ENCODE measurements at places on chromosomes 7 and 10.

DNA sequence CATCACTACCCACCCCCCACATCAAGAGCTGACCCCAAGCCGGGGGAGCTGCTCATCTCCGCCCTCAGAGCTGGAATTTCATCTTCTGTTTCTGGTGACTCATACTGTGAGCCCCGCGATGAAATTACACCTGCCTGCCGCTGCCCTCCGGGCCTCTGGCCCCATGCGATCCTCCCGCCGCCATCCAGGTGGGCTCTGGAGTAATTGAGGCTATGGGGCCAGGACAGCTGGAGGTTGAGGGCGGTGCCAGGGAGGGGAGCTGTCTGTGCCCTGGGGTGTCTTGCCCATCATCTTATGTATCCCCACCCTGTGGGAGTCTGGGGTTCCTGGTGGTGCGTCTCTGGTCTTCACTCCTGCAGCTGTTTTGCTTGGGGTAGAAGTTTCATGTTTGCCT lies 9.0 kb downstream of the GTF2IRD1 start:
- no peak for DNase-seq

GRCh38 chr10:42987121-42987541 lies 89.7 kb upstream of the RET start:
- DNase-seq, result no peak

GRCh38 chr10:87868277-87868676 lies 4.9 kb downstream of the PTEN start:
- DNase-seq, result no peak

GRCh38 chr10:87092861-87093631 lies 1.6 kb downstream of the GLUD1 start:
- DNase-seq, result peak; percentile 45

- DNase-seq, result no peak
Measured at GRCh38 chr7:6536262-6537260, 14.7 kb downstream of the GRID2IP start.

DNA sequence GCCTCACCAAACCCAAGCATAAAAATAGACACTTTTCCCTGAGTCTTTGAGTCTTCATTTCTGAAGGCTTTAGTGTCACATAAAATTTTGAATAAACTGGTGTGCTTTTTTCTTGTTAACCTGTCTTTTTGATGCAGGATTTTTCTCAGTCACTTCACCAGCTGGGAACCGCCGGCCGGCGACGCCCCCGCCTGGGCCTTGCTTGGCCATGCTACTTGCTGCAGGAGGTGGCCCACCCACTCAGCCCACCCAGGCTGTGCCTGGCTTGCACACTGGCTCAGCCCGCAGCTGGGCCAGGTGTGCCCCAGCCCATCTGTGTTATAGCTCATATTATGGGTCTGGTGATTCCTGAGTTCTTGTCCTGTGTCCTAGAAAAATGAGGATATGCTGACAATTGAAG lies 247.4 kb upstream of the CACNA2D1 start:
- DNase-seq, result no peak

DNA sequence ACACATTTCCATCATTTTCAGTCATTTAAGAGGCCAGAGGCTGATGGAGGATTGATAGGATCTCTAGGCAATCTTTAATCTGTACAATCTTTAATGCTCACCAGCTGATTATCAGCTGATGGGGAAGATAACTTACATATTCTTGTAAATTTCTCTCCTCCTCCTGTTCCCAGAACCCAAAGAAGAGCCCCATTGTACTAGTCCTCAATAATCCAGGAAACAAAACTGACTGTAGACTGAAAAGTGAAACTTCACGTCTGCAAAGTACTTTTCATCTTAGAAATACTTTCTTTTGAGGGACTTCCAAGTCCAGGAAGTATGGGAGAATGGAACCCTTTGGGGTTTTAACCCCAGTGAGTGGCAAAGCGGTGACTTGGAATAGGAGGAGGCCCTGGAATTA lies 283.3 kb downstream of the FRMD4A start:
- no peak for DNase-seq

- DNase-seq, result no peak
Measured at GRCh38 chr10:28403090-28403489, 100.2 kb upstream of the MPP7 start.

Data from GM19239 (cell line).